Adrenal gland (tissue), 19 donors: ENCODE measurements at places on chromosomes 2 and 18. TPM values are rescaled to one million over a fixed set of nuclear protein-coding genes. Genes with fewer than 3 reads are reported as not detected.

NMUR1 gene
- polyA plus RNA-seq: 0.40 TPM

GRCh38 chr2:183495589-183496267 lies 371.5 kb downstream of the NUP35 start:
- no peak overlapping the region for H3K4me3 ChIP-seq
- H3K27ac ChIP-seq: no peak overlapping the region
- H3K4me1 ChIP-seq: no peaks in the 10 kb centered on the region
- no peaks in the 10 kb centered on the region for H3K27me3 ChIP-seq
- DNase-seq: no peak

DNA sequence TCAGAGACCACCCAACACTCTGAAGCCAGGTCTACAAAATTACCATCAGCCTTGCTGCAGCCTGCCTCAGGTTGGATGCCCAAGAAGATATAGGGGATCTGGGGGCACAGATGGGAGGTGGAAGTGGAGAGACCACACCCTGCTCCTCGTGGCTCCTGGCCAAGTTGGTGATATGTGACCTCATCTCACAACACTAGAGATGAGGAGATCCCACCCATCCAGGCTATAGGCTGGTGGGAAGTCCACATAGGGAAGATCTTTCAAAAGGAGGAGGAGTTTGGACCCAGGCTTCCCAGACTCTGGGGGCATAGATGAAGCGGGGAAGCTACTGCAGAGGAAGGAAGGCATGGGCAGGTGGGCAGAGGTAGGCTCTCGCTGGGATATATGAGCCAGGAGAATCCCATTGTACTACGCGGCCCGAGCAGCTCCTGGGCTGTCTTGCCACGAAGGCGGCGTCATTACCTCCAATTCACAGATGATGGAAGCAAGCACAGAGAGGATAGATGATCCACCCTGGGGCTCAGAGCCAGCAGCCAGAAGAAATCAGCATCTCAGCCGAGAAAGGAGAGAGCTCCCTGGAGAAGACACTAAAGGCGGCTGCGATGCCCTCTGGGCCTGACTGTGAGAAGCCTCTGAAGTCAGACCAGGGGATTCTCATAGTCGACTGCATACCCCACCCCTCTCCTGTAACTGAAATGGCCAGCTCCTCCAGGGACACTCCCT lies 96.0 kb downstream of the RHOB start:
- no peaks in the 10 kb centered on the region for H3K27me3 ChIP-seq
- DNase-seq: no peak
- no peaks in the 10 kb centered on the region for H3K4me1 ChIP-seq
- no peak overlapping the region for H3K27ac ChIP-seq

SPEG gene
- 4.3 TPM for polyA plus RNA-seq

CDH7 gene
- not detected for polyA plus RNA-seq

UGP2 gene
- polyA plus RNA-seq: 62.4 TPM

- H3K4me3 ChIP-seq: no peak overlapping the region
- DNase-seq: no peak
- H3K27me3 ChIP-seq: no peaks in the 10 kb centered on the region
These were observed 33.0 kb downstream of the REEP1 start for GRCh38 chr2:86304416-86304815.

DNA sequence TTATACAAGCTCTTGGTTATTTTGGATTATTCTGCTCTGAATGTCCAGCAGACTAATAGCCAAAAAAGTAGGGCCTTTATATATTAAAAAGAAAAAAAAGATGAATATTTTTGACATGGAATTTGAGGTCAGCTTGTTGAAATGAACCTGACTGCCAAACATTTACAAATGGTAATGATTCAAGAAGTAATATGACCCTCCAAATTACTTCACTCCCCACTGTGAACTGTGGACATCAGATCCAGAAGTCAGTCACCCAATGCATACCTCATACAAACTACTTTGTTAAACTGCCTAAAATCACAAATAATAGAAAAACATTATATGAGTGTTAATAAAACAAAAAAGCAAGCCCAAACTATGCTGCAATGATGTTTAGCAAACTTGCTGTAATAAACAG lies 10.0 kb downstream of the EPG5 start:
- no peak overlapping the region for H3K27ac ChIP-seq
- H3K4me1 ChIP-seq: no peaks in the 10 kb centered on the region
- H3K4me3 ChIP-seq: no peak overlapping the region
- no peaks in the 10 kb centered on the region for H3K27me3 ChIP-seq

C18orf54 gene
- polyA plus RNA-seq: 0.30 TPM

GRCh38 chr2:127228102-127228501 lies 8.0 kb upstream of the CYP27C1 start:
- H3K36me3 ChIP-seq: no peaks in the 10 kb centered on the region
- H3K27me3 ChIP-seq: peaks cover 3% of the 10 kb centered on the region
- no peak overlapping the region for H3K4me3 ChIP-seq
- no peak for DNase-seq

- H3K27ac ChIP-seq: no peak overlapping the region
- no peak overlapping the region for H3K4me3 ChIP-seq
- H3K27me3 ChIP-seq: no peaks in the 10 kb centered on the region
These were observed 18.1 kb upstream of the CREG2 start for GRCh38 chr2:101405351-101405899.

TLX2 gene
- 0.75 TPM for polyA plus RNA-seq
